ENCODE measurements at places on chromosomes 5 and 9.

DNA sequence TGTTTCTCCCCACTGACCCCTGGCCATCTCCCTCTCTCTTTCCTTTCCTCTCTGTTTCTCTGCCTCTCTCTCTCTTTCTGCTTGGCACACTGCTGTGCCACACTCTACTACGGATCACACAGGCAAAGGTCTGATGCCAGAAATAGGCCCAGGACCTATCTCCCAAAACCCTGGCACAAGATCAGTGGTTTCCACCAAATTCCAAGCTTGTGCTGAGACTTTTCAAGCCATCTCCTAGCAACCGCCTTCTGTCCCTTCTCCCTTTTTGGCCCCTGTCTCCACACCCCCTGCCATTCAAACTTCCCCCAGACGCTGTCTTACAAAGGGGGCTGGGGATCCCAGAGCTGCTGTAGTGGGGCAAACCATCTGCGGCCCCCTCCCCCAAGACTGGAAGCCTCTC, 38.5 kb upstream of the RARS1 start:
- DNase-seq: no peak

GRCh38 chr5:92019376-92019990, 636.4 kb upstream of the ARRDC3 start:
- no peak for DNase-seq

GRCh38 chr5:55445791-55446190, 89.0 kb downstream of the PLPP1 start:
- DNase-seq: no peak

- DNase-seq: no peak
Measured at GRCh38 chr9:131204285-131204684, 72.0 kb downstream of the FAM78A start.

DNA sequence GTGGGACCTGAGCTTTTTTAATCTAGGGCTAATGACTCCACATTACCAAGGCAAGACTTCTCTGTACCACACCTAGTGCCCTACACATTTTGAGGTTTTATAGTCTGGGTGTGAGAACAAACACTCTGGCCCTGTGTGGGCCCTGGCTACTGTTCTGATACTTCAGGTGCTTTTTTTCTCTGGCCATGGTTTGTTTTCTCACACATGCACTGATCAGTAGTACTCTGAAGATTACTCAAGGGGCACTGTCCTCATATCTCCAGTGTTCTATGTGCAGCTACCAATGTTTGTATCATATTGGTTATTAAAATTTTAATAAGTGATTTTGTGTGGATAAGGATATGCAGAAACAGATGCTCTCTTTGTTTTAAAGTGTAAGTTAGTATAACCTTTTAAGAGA, 5.9 kb upstream of the C9orf40 start:
- DNase-seq: no peak

GRCh38 chr5:1027631-1028441, 19.2 kb downstream of the NKD2 start:
- no peak for DNase-seq

- no peak for DNase-seq
Measured at GRCh38 chr9:114050646-114051045, 27.5 kb downstream of the AMBP start.

DNA sequence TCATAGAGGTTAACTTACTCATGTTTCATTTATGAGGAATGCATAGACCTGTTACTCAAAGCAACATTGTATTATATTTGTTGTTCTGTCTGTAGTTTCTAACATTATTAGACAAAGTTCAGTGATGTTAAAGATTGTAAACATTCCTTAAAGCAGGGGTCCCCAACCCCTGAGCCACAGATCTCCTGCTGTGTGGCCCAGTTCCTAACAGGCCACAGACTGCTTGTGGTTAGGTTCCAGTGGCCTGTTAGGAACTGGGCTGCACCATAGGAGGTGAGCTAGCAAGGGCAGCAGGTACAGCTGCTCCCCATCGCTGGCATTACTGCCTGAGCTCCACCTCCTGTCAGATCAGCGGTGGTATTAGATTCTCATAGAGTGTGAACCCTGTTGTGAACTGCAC, 181.1 kb downstream of the KDM4C start:
- no peak for DNase-seq

DNA sequence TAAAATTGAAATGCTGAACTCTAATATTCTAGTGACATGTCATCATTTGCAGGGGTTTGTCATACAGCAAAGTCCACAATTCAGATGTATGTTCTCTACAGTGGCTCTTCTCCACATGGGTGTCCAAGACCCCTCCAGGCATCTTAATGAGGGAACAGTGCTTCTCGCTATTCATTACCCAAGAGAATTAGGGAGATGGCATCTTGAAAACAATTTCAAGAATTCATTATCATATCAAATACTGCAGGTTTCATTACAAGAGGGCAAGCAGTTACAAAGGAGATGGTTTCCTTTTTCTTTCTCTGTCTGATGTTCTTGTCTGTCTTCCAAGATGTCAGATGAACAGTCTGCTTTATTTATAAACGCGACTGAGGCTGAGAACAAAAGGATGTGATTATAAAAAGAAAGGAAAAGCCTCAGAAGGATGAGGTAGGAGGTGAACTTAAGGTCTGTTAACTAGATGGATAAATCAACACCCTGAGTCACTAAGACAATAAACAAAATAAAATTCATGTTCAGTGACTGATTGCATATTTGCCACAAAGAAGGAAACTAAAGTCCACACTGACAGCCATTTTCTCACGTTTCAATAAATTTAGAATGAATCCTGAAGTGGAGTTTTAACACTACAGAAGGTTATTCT, 326.7 kb upstream of the EFNA5 start:
- no peak for DNase-seq

GRCh38 chr9:119167876-119168275, 201.4 kb downstream of the BRINP1 start:
- no peak for DNase-seq

- no peak for DNase-seq
Measured at GRCh38 chr9:22097707-22098106, 88.6 kb upstream of the CDKN2B start.

GRCh38 chr5:39605145-39605544, 180.4 kb upstream of the DAB2 start:
- no peak for DNase-seq

DNA sequence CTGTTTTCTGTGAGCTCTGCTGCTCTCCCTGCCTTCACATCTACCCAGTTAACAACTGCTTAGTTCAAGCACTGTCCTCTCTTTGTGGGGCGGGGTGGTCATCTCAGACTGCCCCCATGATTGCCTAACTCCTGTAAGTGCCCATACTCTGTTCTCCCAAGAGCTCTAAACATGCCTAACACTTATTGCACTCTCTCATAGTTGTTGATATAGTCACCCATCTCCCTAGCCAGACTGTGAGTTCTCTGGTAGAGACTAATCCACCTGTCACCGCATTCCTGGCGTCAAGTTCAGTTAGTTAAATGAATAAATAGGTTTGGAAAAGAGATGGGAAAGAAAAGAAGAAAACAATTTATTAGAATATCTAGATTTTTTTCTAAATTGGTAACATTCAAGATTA, 18.3 kb upstream of the MUSK start:
- peak; percentile 2 for DNase-seq

Measured in NCI-H1694 treated with DMSO at 0.1 percent for 48 hours (cell line).